ENCODE measurements at places on chromosomes 12 and 14.

GRCh38 chr14:100667656-100668055 is 59.0 kb upstream of the DLK1 start:
- no peak for DNase-seq

DNA sequence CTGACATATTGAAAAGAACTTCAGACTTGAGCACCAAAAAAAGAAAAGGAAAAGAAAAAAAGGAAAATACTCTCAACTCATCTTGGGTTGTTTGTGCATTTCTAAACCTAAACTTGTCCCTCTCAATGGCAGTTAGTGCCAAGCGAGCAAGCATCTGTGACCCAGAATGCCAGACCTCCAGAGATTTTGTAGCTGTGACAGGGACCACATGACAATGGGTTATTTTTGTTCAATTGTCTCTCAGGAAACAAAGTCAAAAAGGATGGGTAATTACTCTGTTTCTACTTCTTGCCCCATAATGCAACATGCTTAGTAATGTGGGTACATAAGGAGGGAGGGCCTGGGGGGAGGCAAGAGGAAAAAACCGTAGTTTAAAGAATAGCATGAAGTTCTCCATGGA is 285.7 kb upstream of the RTL1 start:
- DNase-seq: no peak

- DNase-seq: no peak
Observed at GRCh38 chr12:49959685-49960473, 1.8 kb upstream of the AQP5 start.

GRCh38 chr12:30395190-30395589 is 300.5 kb downstream of the IPO8 start:
- DNase-seq: no peak

- DNase-seq: peak; percentile 21
Observed at GRCh38 chr12:89932954-89933353, 224.3 kb upstream of the ATP2B1 start.

GRCh38 chr14:69814397-69814796 is 17.4 kb upstream of the SLC10A1 start:
- no peak for DNase-seq

DNA sequence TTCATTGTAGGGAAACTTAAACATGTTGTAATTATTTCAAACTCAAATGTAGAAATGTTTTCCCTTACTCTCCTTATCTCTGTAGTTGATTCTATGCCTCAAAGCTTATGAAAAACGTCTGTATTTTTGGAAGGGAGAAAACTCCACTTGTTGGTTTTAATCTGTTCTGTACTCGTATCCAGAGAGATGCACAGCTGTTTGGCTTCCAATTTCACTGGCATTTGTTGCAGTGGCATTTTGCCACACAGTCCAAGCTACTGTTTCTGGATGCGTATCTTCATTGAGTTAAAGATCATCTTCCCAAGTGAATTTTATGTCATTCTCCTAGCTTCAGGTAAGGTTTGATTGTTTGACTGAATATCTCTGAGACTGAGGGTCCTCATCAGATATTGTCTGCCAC is 481.4 kb downstream of the TRHDE start:
- no peak for DNase-seq

DNA sequence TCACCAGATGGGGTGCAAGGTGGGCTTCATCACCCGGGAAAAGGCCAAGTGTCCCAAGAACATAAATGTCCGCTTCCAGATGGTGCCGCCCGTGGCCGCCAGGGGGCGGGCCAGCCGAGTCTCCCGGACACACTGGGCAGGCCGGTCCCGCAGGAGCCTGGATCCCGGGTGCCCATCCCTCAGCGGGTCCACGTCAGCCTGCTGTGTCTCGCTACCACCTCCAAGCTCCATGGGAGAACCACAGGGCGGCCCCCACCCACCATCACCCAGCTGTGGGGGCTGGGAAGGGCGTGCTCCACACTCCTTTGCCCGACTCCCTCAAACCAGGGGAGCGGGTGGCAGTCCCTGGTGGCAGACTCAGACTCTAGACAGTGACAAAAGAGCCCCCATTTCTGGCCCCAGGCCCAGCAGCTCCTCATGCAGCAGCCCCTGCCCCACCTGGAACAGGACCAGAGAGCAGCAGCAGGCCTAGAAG is 22.0 kb upstream of the NUDT14 start:
- peak; percentile 37 for DNase-seq

DNA sequence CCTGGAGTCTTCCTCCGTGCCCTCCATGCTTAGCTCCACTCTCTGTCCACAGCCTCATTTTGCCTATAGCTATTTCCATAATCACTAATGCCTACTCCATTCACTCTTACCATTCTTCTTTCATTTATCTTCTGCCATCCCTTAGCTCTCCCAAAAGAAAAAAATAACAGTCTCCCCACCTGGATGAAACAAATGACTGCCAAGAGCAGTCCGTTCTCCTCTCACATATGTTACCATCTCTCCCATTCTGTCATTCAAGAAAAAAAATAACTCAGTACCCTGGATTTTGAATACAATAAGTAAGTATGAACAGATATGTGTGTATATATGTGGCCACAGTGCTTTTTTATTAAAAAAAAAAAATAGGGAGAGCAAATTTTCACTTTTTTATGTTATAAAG is 13.2 kb downstream of the DUSP16 start:
- DNase-seq: no peak

DNA sequence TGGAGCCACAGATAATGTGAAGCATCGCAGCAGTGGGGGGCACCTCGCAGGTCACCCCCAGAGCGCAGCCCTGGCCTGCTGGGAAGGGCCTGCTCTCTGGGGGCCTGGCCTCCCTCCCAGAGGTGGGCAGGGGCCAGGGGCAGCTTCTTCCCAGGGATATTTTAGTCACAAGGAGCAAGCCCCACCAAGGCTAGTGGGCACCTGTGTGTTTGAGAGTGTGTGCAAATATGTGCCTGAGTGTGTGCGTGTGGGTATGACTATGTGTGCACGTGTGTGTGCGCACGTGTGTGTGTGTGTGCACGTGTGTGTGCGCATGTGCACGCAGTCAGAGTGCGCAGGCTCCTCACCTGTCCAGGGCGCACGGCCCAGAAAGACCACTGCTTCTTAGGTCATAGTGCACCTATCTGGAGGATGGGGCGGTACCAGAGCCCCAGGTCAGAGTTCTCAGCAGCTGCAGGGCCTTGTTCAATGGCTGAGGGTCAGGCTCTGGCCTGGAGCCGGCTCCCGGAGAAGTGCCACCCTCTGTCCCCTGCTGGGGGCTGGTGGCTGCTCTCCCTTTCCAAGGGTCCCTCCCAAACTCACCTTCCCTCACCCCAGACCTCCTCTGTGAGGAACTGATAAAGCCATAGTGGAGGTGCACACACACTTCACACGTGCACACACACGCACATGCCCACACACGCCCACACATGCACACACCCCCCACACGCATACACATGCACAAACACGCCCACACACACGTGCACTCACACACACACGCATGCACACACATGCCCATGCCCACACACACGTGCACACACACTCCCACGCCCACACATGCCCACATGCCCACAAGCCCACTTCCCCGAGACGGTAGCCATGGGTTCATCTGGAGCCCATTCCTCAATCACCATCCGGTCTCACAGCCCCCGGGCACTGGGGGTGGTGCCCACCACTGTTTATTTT is 128.5 kb downstream of the KIF26A start:
- no peak for DNase-seq

DNA sequence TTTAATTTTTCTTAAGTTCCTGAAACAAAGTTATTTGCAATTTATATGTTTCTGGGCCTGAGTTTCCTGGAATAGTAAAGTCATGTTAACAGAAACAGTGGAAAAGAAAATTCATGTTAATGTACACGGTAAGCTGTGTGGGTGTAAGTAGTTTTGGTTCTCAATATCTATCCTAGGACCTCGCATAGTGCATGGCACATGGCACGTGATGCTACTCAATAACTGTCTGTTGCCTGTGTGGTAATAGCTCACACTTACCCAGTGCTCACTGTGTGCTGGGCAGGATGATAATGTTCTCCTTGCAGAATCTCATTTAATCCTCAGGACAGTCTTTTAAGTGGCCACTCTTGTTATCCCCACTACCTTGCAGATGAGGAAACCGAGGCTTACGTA is 100.7 kb downstream of the DUSP16 start:
- DNase-seq: no peak

DNA sequence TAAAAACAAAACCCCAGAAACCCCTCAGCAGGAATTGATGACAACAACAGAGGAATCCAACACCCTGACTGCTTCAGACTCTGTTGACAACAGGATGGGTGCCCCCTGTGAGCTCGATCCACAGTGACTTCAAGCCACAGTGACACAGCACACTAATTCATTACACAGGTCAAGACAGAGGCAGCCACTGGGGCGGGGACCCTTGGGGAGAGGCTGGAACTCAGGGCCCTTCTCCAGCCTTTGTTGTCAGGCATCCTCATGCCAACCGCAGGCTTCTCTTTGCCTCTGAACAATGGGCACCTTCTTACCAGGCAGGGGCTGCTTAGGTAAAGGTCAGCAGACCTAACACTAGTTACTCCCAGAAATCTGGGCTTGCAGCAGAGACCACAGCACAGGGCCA is 37.6 kb downstream of the ACADS start:
- DNase-seq: no peak

GRCh38 chr12:54356228-54356627 is 8.1 kb downstream of the GPR84 start:
- DNase-seq: no peak

- no peak for DNase-seq
Observed at GRCh38 chr12:6314776-6315175, 4.3 kb downstream of the PLEKHG6 start.

DNA sequence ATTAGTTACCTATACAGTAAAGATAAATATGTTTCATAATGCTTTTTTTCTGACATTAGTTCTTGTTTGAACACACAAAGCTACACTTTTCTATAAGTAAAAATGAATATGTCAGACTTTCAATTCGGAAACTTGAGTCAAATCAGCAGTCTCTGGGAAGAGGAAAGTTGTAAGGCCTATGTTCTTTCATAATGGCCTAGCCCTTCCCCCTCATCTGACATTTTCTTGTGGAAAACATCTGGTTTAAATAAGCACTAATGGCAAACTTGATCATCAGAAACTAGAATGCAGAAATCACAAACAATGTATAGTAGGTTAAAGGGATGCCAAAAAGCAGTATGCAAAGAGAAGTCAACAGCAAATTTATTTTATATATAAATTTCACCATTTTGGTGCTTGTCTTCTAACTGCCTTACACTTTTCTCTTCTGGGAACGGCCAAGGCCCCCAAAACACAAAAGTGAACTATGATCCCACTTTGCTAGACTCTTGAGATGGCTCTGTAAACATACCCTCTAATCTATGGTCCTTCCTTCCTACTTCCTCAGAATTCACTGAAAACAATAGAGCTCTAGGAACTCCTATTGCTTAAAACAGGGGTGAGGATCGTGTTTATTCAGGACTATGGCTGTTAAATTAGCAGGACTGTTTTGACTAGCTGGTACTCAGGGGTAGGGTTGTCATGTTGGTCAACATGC is 444.1 kb downstream of the RAD51B start:
- DNase-seq: no peak

- DNase-seq: no peak
Observed at GRCh38 chr14:24692382-24693352, 58.7 kb upstream of the GZMB start.

GRCh38 chr12:115213538-115214016 is 529.6 kb upstream of the TBX3 start:
- DNase-seq: no peak

- DNase-seq: peak; percentile 90
Observed at GRCh38 chr12:98228683-98229539, 286.5 kb upstream of the TMPO start.

GRCh38 chr12:12528361-12529270 is 34.0 kb downstream of the DUSP16 start:
- no peak for DNase-seq

GRCh38 chr12:44287545-44287944 is 451.7 kb downstream of the TMEM117 start:
- DNase-seq: peak; percentile 19
